AG20443 (cell line): ENCODE measurements at places on chromosomes 13 and 19.

DNA sequence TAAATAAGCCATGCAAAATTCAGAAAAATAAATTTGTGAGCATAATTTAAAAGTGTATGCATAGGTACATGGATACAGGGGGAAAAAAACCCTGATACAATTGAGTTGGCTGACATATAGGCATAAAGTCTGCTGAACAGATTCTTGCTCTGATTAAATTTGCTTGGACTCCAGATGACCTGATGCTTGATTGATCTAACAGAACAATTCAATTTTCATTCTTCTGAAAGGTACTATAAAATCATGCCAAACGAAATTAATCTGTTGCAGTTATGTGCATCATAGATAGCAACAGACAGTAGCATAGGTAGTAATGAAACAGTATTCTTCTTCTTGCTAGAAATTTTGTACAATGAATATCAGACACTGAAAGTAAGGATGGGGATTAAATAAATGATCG, 578.2 kb upstream of the SLITRK6 start:
- DNase-seq: no peak

GRCh38 chr19:21698215-21698614, 69.2 kb downstream of the ZNF100 start:
- no peak for DNase-seq

DNA sequence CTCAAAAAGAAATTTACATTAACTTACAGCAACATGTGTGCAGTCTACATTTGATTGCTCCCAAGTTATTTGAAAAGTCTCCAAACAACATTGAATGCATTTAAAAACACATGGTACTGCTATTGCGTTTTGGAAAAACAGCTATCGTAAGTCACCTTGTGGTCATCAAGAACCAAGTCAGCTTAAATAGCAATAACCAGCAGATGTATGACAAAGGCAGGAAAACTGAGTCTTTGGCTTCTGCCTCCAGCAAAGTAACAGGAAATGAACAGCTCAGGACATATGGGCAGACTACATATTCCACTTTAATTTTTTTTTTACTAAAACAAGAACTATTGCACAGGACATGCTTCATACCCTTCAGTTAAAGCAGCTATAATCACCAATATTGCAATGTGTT, 580.6 kb upstream of the SPRY2 start:
- no peak for DNase-seq

GRCh38 chr13:76292726-76293125, 593.5 kb downstream of the KCTD12 start:
- no peak for DNase-seq

GRCh38 chr13:31794452-31794851, 55.1 kb downstream of the RXFP2 start:
- no peak for DNase-seq

DNA sequence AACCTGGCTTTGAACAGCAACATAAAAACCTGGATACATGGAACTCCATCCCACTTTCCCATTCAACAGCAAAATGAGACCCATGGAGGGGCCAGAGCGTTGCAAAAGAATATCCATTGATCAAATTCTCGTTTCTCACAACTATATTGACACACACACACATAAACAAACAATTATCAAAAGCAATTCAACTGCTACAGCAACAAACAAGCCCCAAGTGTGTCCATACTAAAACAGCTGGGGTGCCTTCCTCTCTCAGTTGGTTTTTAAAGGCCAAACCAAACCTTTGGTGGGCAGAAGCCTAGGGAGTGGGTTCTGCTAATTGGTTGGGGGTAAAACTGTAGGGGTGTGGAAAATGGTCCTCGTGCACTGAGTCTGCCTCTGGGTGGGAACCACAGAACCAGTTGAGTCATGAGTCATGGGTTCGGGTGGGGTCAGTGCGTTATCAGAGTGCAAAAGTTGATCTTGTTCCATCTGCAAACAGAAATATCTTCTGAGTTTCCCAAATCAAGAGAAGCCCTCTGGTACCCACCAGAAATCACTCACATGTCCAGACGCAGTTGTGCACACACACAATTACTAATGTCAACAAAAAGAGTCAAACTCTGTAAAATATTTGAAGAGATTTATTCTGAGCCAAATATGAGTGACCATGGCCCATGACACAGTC, 18.5 kb downstream of the GPR42 start:
- no peak for DNase-seq

DNA sequence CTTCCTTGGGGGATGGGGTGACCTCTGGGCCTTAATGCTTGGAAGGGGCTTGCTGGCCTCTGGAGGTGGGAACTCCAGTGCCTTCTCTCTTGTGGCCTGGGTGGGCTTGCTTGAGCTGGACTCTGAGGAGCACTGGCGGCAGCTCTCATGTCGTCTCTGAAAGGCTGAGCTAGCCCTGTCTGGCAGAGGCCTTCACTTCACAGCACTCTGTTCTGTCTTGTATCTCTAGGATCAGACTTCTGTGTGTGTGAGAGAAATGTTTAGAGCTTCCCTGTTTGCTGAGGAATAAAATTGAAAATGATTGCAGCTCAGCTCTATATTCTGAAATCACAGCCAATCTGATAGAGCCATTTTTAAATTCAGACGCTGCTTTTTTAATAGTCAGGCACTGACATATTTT, 185.3 kb downstream of the KCNRG start:
- DNase-seq: no peak

- DNase-seq: peak; percentile 94
These were observed at the start of gene TBXA2R for GRCh38 chr19:3606690-3607289. Gene TBXA2R (minus strand): TSS chr19:3606875. CDS start chr19:3600634, 6,241 bp downstream.

GRCh38 chr13:86425170-86425815, 626.1 kb upstream of the SLITRK6 start:
- no peak for DNase-seq

DNA sequence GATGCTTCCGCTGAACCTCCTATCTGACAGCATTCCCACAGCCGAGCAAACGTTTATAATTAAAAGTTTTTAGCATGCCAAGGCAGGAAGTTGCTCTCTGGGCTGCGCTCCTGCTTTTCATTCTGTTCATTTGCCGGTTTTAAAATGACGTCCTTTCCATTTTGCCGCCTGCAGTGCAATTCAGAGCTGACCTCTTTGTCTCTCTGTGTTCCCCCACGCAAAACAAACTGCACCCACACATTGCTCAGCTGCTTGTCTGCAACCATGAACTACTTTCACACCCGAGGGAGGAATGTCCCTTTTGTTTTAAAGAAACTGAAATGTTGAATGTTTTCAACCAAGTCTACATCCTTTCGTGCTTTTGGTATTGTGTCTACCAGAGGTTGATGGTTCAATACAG, 416.5 kb downstream of the EFNB2 start:
- DNase-seq: no peak
